ENCODE measurements at places on chromosomes 1 and 21. TPM values are rescaled to one million over a fixed set of nuclear protein-coding genes. Genes with fewer than 3 reads are reported as not detected.
A peak's percentile ranks its signal among the peaks of the same experiment; 100 is the strongest.

The CHD5 gene
- total RNA-seq, result not detected

The TNFRSF14 gene
- 16.0 TPM for total RNA-seq

The GNG12 gene
- 31.9 TPM for total RNA-seq

The VCAM1 gene
- 2.5 TPM for total RNA-seq

The CFHR4 gene
- not detected for total RNA-seq

The ACTA1 gene
- 577 TPM for total RNA-seq

The PLA2G2C gene
- total RNA-seq, result not detected

The ADAM30 gene
- total RNA-seq, result not detected

The SLAMF9 gene
- not detected for total RNA-seq

DNA sequence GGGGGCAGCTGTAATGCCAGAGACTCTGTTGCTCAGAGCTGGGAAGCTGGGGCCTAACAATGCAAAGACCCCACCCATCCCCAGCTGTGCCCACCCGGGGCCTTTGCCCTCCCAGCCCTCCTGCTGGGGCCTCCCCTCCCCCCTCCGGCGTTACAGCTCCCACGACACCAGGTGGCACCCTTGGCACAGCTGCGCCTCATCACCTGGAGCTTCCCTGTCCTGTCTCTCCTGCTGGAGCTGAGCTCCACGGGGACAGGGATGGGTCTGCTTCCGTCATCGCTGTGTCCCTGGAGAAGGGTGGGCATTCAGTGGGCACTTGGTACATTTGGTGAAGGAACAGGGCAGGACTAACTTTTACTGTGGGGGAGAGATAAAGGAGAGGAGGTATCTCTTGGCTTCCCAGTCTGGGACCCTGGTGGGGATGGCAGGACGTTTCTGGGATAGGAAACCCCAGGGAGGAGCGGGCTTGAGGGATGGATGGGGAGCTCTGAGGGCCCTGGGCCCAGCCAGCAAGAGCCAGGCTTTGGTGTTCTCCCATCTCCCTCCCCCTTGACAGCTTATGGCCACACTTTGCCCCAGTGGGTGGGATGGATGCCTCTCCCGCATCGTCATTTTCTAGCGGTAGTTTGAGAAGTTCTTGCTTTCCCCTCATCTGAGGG lies 453.2 kb downstream of the PTPRU start:
- no peak for DNase-seq

GRCh38 chr1:15959827-15960446 lies 16.0 kb downstream of the ZBTB17 start:
- DNase-seq, result no peak

DNA sequence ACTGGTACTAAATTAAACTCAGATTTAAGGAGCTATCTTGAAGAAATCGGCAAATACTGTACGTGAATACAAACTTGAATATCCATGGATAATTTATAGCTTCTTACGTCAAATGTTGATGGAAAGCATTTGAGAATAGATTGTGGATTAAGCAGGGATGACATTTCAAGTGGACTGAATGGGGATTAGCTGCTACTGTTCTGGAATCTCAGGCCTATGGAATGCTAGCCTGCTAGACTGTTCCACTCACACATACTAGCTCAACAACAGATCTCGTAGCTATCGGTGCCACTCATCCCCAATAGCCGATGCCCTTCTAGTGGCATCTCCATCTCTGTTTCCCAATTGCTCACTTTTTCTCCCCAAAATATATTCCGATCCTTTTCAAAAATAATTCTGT lies 62.0 kb upstream of the USP25 start:
- no peak for DNase-seq

GRCh38 chr21:31543191-31543590 lies 116.3 kb upstream of the SOD1 start:
- no peak for DNase-seq

DNA sequence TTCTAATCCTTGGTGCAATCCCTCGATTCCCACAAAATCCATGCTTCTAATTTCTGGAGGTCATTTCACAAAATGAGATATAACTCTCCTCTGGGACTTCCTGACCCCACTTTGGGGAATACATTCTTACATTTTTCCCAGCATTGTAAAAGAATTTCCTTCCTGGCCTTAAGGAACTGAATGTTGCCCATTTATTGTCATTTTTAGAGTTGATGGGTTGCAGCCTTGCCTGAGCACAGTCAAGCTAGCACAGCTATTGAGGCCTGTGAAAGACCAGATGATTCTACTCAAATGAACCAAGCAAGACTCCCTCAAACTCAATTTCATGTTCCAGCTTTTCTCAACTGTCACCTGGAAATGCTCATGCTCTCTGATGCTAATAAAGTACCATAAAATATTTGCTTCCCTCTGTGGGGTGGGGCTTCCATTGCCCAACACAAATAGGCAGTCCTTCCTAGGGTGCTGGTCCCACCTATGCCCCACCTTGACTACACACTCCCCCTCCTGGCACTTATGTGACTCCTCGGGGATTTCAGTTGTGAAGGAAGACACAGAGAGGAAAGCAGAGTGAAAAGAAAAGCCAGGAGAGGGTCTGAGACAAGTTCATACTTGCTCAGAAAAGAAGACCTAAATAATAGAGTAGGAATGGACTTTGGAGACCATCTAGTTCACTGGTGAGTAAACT lies 24.0 kb upstream of the CDC7 start:
- DNase-seq, result no peak

DNA sequence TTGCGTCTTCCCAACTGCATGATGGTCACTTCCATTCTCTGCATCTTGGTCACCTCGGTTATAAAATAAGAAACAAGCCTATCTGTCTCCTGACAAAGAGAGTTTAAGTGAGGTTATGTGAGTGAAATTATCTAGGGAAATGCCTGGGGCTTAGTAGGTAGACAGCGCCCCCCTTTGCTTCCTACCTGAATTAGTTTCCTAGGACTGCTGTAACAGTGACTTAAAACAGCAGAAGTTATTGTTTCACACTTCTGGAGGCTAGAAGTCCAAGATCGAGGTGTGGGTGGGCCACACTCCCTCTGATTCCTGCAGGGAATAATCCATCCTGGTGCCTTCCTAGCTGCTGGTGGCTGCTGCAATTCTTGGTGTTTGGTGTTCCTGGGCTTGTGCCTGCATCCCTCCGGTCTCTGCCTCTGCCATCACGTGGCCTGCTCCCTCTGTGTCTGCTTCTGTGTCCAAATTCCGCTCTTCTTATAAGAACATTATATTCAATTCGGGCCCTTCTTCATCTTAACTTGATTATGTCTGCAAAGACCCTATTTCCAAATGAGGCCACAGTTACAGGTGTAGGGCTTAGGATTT lies 92.6 kb downstream of the IGSF21 start:
- DNase-seq, result no peak

- DNase-seq, result no peak
Measured at GRCh38 chr1:7250176-7250575, 464.9 kb downstream of the CAMTA1 start.

DNA sequence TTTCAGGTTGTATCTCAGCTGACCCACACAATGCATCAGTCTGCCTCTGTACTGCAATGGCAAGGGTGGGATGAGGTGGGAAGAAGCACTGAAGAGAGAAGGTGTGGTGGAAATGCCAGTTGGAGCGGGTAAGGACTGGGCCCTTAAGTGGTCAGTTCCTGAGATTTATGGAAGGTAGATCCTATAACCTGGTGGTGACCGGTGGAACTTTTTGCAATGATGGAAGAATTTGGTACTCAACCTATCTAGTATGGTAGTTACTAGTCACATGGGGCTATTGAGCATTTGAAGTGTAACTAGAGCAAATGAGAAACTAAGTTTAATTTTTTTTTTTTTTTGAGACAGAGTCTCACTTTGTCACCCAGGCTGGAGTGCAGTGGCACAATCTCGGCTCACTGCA lies 8.2 kb upstream of the HPCAL4 start:
- no peak for DNase-seq

- peak; percentile 71 for DNase-seq
Measured at GRCh38 chr1:27332536-27333281, 9.1 kb upstream of the SYTL1 start.

DNA sequence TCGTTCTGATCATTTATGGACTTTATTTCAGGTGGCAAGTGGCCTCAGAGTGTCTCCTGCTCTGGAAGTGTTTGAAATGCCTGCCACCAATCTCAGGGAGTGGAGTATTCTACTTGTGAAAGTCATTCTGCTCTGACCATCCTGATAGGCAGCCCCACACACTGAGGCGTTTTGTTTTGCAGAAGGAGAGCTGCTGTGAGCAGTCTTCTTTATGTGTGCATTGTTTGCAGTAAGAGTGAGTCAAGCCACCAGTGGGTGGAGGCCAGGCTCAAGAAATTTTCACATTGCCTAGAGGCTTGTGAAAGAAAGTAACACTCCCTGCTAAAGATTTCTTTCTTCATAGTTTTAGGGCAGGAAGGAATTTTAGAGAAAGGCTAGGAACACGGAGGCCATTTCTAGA lies 204.4 kb downstream of the SLC35F3 start:
- no peak for DNase-seq

DNA sequence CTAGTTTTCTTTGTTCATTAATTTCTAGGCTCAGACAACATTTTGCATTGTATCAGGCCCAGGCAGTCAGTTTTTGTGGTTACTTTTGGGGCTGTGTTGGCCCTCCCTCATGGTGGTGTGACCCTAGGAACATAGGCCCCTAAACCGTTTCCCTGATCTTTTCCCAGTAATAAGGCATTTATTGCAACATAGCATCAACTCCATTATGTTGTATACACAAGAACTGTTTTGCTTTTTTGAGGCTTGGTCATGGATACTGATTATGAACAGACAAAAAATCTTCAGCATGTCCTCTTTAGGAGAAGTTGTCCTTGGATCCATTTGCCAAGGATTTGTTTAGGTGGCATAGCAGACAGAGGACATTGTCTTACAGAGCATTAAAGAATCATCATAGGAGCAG lies 10.3 kb downstream of the B3GALT2 start:
- no peak for DNase-seq

GRCh38 chr1:193432979-193433587 lies 246.7 kb upstream of the B3GALT2 start:
- DNase-seq, result no peak

- DNase-seq, result no peak
Measured at GRCh38 chr1:84792421-84792820, 100.6 kb downstream of the LPAR3 start.

DNA sequence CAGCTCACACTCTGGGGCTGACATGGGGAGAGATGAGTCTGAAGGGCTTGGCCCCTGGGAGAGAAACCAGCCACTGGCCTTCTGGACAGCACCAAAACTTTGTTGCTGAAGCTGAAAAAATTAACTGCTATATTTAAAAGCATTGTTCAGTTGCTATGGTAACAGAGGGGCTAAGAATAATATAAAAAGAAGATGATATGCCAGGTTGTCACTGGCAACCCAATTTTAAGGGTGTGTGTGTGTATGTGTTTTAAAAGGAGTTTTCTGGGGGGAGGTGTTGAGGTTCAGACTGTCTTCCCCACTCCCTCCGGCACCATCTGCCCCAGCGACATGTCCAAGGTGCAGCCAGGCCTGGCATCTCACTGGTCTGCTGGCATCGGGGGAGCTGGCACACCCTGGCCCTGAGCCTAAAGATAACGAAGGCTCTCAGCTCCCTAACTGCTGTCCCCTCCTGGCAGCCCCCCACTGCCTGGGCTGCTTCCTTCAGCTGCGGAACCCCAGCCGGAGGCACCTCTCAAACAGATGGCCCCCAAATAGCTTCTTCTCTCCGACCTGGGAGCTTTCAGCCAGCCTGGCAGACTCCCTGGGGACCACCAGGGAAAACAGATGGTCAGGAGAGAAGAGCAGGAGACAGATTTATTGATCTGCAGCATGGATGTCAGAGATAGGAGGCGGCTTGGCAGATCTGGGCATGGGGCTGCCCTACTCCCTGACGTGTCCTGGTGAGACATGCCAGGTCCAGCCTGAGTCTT lies 203.9 kb downstream of the HIVEP3 start:
- DNase-seq, result no peak

- DNase-seq, result peak; percentile 63
Measured at GRCh38 chr1:2091611-2092604, 41.7 kb downstream of the PRKCZ start.

DNA sequence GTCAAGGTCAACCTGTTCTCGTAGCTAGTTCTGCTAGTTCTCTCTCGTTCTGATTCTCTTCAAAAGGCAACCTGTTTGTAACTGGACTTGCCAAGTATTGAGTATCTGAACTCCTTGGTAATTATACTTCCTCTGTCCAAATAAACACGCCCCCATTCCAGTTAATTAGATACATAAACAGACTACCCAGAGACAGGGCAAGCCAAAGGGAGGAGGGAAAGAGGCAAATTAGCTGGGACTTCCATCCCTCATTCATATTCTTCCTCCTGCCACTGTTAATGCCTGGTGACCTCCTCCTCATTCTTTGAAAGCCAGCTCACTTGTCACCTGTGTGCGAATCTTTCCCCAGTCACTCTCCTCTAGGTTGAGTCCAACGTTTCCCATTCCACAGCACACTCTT lies 62.9 kb downstream of the LPAR3 start:
- DNase-seq, result no peak

- no peak for DNase-seq
Measured at GRCh38 chr1:119471566-119471965, 35.4 kb upstream of the HSD3B1 start.

DNA sequence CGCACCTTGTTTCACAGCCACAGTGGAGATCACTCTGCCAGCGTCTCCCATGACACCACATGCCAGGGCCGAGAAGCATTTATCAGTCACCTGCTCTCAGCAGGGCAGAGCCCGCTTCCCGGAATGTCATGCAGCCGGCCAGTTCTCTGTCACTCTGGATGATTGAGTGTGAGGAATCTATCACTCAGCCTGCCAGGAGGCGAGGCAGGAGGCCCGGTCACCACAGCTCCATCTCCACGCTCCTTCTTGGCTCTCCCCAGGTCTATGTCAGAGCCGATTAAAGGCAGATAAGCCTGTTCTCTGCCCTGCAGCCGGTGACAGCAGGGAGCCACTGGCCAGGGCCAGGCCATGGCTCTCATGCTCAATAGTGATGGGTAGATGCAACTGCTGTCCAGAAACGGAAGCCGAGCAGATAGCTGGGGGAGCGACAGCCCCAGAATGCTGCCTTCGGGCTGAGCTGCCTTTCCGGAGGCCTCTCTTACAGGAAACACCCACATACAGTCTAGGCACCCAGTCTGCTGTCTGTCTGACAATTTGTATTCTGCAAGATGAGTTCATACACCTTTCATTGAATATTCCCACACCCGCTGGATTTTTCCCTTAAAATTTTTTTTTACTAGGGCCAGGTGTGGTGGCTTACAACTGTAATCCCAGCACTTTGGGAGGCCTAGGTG lies 64.1 kb downstream of the ACTL8 start:
- DNase-seq, result peak; percentile 74

GRCh38 chr1:108051631-108052377 lies 86.8 kb upstream of the VAV3 start:
- no peak for DNase-seq

- DNase-seq, result no peak
Measured at GRCh38 chr1:41103766-41104165, 82.2 kb upstream of the SLFNL1 start.

DNA sequence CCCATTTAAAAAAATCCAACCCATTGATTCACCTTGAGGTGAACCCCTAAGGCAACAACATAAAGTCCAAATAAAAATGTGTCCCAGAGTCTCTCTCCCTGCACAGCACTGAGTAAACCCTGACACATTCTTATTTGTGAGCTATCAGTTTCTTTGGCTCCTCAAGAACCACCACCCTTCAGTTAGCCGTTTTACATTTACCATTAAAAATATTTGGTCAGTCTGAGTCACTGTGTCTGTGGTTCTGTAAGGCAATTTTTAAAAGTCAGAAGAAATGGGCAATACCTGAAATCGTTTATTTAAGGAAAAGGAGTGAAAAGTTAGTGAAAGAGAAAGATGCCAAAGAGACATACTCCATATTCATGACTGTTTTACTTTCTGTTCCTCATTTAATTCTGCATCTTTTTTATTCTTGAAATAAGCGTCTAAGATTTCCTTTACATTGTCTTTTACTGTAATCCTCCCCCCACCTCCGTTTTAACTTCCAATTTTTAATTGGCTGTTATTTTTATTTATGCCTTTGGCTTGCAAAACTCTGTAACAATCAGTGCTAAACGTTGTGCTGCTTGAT lies 91.7 kb upstream of the IVNS1ABP start:
- DNase-seq, result no peak
